ENCODE measurements at places on chromosomes 1 and 21. TPM values are rescaled to one million over a fixed set of nuclear protein-coding genes. Genes with fewer than 3 reads are reported as not detected.

Gene WDR26
- 108 TPM for total RNA-seq

Gene E2F2
- under 0.01 TPM for total RNA-seq

Gene KIF17
- total RNA-seq: 3.5 TPM

Gene SLC9C2
- total RNA-seq: not detected

Gene TXNIP
- total RNA-seq: 2,506 TPM

DNA sequence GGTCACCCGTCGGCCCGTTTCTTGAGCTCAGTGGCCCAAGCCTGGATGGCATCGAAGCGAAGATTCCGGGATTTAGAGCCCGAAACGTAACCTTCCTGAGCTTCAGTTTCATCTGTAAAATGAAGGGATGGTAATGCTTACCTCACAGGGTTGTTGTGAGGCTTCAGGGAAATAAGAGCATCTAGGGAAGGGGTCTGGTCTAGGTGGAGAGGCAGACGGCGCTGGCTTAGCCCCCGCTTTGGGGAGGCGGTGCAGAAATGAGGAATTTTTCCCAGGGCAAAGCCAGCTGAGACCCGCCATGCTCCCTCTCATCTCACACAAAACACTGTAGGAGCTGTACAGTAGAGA, 717 bp upstream of the MYCL start:
- DNase-seq: no peak

DNA sequence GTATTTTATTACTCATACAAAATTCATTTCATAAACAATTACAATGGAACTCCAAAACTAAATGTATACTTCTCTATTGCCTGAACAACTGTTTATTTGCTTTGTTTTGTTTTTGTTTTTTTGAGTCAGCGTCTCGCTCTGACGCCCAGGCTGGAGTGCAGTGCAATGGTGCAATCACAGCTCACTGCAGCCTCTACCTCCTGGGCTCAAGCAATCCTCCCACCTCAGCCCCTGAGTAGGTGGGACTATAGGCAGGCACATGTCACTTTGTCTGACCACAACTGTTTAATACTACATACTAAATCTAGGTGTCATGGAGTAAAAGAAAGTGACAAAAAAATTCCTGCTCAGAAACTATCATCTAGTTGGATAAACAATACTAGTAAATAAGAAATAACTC, 49.3 kb downstream of the RAB3GAP2 start:
- no peak for DNase-seq

GRCh38 chr1:198942466-198942865, 303.6 kb downstream of the PTPRC start:
- no peak for DNase-seq

DNA sequence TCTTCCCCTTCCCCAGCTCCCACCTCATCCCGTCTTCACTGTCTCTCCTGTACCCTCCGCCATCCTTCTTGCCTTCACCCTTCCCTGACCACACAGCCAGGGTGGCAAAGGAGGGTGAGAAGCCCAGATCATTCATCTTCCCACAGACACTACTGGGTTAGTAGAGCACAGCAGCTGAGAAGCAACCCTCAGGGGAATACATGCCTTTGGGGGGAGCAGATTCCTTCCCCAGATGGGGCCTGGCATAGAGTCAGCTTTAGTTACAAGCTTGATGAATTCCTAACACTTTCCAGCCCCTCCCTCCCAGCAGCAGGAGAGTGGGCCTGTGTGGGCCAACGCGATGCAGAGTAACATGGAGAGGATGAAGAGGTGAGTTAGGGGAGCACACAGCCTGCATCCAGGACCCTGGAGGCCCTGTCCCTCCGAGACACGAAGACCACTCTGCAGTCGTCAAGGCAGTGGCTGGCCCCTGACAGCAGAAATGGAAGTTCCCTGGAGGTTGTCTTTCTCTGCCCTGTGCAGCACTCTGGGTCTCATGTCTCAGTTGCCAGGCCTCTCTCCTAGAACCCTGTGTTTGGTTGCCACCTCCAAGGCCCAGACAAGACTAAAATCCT, 8.8 kb upstream of the BTG2 start:
- DNase-seq: no peak

DNA sequence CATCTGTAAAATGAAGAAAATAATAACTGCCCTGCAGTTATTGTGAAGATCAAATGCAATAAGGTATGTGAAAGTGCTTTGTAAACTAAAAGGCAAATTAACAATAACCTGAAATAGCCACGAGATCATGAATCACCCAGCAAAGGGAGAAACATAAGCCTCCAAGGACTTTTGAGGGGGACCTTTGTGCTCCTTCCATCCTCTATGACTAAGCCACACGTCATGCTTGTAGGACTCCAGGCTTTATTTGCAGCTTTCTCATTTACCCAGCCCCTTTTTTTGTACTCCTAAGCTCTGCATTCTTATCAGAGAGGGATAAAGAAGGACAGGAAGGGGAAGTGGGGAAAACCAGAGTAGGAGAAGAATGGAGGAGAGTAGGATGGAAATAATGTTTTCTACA, 115.1 kb downstream of the PROX1 start:
- no peak for DNase-seq
